Stimulated activated CD4-positive, alpha-beta T cell treated with anti-CD3 and anti-CD28 coated beads, Interleukin-1b, Interleukin-23, amount 100 ng/mL, for 1 hour (primary cell): ENCODE measurements at places on chromosomes 2 and 18.

DNA sequence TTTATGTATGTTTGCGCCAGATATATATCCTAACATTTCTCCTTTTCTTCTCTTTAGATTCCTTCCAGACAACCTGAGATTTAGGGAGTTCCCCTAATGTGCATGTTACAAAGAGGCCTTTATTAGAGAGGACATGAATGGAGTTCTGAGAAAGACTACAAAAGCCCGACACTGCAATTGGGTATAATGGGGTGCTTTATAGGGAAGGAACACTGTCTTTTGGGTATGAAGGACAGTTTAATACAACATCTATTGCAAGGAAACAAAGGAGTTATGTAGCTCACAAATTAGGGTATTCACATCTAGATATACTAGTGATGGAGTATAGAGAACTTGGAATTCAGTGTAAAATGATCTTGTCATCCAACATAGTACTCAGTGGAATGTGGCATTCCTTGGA, 383.8 kb downstream of the FIGN start:
- no peak for DNase-seq

DNA sequence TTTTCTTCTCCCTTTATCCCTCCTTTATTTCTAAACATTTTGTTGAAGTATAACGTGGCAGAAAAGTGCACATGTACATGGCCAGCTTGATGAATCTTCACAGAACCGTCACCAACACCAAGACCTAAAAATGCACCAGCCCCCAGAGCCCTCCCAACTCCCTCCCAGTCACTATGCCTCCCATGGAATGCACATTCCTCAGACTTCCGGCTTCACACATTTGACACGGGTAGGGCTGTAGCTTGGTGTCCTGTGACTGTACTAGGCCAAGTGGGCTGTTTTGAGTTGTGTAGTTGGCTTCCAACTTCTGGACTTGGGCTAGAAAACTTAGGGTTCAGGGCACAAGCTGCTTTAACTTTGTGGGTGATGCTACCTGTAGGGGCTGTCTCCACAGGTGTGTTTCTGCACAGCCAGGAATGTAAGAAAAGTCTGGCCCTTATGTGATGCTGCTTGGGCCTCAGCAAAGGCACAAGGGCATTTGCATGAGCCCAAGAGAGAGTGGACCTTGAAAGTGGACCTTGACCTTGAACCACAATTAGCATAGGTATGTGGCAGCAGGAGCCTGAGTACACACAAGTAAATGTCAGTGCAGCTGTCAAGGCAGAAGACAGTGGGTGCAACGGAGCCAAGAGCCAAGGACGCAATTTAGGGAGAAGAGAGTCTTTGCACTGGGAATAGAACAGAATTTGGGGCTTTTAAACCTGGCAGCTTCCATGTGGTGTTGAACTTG, 78.4 kb downstream of the SEPTIN10 start:
- DNase-seq: no peak

GRCh38 chr2:39661826-39662225, 3.9 kb upstream of the TMEM178A start:
- DNase-seq: no peak

- no peak for DNase-seq
Measured at GRCh38 chr2:9465170-9465569, 9.2 kb upstream of the IAH1 start.

GRCh38 chr2:112010751-112011150, 44.3 kb upstream of the TMEM87B start:
- DNase-seq: no peak

GRCh38 chr2:132420816-132421805, 4.5 kb downstream of the GPR39 start:
- no peak for DNase-seq

- DNase-seq: no peak
Measured at GRCh38 chr18:62182220-62182619, 4.6 kb downstream of the PIGN start.

DNA sequence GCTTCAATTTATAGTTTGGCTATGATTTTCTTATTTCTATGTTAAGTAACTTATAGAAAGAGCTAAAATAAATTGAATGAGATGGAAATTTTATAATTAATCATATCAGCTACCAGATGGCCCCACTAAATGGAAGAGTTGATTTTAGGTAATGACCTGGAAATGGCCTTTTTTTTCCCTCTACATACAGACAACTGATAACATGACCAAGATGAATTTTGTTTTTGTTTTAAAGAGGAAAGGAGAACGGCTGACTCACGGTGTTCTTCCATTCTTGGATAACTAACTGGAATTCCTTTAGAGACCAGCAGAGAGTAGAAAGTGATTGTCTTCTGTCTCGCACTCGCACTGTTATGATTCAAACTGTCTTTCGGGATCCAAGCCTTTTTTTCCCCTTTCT, 91.0 kb downstream of the TMEM185B start:
- DNase-seq: no peak

GRCh38 chr2:168928113-168928831, 27.2 kb downstream of the G6PC2 start:
- DNase-seq: no peak

- DNase-seq: no peak
Measured at GRCh38 chr2:21467910-21468309, 344.1 kb downstream of the TDRD15 start.

DNA sequence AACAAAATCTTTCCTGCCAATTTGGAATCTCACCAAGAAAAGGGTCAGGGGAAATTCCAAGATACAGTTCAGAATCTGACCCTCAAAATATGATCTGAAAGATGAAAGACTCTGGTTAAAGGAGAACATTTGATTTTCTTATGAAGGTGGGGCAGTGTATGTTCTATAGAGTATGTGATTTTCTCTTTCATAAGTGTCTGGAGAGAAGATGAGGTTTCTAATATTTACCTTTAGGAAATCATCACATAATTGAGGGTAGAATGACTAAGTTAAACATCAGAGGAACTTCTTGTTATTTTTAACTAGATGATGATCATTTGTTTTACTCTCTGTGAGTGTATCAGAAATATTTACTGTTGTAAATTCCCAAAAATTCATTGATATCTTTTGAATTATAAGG, 27.8 kb upstream of the MBOAT2 start:
- no peak for DNase-seq

- DNase-seq: no peak
Measured at GRCh38 chr2:81158505-81158904, 854.0 kb upstream of the LRRTM1 start.

- no peak for DNase-seq
Measured at GRCh38 chr2:24022324-24022974, 12.6 kb downstream of the MFSD2B start.

DNA sequence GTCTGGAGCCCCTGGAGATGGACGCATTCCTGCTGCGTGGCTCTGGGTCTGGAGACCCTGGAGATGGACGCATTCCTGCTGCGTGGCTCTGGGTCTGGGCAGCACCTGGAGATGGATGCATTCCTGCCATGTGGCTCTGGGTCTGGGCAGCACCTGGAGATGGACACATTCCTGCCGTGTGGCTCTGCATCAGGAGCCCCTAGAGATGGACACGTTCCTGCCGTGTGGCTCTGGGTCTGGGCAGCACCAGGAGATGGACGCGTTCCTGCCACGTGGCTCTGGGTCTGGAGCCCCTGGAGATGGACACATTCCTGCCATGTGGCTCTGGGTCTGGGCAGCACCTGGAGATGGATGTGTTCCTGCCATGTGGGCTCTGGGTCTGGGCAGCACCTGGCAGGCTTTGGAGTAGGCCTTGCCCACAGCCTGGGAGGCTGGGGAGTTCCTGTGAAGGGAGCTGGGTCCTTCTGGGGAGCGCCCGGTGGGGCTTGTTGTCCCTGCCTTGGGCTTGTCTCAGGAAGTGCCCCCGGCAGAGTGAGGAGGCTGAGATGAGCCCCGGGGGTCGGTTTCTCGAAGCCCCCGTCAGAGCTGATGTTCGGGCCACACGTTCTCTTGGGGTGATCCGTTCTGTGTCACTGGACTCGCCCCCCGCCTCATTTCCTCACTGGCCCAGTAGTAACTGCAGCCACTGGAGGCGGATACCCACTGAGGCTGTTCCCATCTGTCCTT, 41.0 kb downstream of the SH3BP4 start:
- DNase-seq: no peak

DNA sequence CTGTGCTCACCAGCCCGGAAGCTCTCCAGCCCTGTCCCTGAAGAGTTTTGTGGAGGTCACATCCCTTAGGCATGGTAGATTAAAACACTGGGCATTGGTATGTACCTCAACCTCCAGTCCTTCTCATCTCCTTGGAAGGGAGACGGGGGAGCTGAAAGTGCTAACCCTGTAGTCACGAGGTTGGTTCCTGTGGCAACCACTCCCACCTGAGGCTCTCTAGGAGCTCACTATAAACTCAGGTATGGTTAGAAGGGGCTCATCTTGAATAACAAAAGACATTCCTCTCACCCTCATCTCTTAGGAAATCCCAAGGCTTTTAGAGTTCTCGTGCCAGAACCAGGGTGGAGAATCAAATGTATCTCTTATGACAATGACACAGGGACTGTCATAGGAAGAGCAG, 43.0 kb upstream of the MGAT4A start:
- DNase-seq: no peak
